ENCODE measurements at places on chromosomes 5 and 9.

GRCh38 chr5:10328323-10328722, 20.6 kb upstream of the CMBL start:
- no peak for DNase-seq

DNA sequence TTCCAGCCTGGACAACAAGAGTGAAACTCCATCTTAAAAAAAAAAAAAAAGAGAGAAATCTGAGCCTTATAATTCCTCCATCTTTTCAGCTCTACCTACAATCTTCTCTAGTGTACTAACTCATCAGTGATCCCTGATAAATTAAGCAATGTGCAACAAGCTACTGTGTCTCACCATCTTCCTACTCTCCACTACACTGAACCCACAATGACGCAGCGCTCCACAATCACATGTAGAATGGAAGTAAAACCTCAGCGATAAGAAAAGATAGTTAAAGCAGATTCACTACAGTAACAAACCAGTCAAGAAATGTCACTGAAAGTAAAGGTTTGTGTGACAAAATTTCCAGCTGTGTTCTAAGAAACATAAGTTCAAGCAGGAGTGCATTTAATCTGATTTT, 13.5 kb downstream of the ABCA1 start:
- no peak for DNase-seq

DNA sequence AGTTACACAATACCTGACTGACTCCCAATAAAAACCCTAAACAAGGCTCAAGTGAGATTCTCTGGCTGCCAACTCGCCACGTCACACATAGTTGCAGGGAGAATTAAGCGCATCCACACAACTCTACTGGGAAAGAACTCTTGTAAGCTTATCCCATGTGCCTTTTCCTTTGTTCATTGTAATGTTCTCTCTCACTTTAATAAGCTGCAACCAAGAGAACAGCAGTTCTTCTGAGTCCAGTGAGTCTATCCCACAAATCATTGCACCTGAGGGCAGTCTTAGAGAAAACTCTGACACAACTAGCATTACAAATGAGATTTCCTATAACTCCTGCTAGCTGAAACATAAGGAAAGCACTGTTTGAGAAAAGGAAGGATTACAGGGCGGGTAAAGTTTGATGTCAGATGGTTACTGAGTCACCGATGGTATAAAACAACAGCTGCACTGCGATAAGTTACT, 27.4 kb downstream of the CENPK start:
- no peak for DNase-seq

DNA sequence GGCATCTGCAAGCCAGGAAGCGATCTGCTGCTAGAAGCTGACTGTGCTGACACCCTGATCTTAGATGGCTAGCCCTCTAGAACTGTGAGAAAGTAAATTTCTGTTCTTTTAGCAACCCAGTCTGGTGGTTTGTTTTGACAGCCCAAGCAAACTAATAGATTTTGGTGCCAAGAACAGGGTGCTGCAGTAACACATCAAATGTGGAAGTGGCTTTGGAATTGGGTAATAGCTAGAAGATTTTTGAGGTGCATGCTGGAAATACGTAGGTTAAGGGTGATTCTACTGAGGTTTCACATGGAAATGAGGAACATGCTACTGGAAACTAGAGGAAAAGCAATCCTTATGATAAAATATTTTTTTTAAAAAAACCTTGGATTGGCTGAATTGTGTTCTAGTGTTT, 153.5 kb upstream of the SH3GL2 start:
- no peak for DNase-seq

GRCh38 chr5:67095346-67096171, 101.0 kb downstream of the CD180 start:
- no peak for DNase-seq

DNA sequence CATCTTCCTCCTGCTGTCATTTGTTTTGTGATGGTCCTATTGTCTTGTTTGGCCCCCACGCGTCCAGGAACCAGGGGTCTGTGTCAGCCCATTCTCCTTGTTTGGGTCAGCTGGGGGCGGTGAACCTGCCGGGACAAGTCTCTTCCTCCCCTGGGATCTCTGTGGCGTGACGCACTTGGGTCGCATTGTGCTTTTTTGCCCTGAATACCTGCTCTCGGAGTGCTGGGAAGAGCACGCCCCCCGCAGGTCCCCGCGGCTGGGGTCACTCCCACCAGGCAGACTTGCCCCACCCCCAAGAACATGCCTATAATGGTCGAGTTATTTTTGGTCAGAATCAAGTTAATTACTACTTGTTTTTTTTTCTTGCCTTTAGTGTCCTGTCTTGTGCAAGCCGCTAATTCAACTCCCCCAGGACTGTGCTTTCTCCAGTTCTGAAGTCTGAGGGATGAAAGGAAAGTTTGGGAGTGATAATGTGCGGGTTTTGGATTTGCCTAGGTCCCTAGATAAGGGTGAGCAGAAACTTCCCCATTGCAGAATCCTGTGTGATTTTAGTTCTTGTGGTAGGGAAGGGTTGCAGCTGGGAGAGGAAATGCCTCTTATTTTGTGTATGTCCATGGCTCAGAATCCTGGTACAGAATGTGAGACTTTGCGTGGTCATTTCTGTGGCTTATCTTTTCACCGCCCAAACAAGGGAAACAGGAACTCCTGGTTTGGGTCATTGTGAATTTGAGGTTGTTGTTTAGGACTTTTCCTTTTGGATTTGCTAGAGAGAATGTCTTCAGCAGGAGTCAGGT, 789 bp downstream of the ACER2 start:
- DNase-seq = no peak

GRCh38 chr5:126878085-126878484, 101.1 kb downstream of the LMNB1 start:
- no peak for DNase-seq

- no peak for DNase-seq
These were observed 29.8 kb downstream of the ANKS6 start for GRCh38 chr9:98766586-98766985.

- peak; percentile 79 for DNase-seq
These were observed 9.2 kb downstream of the RUFY1 start for GRCh38 chr5:179559284-179560252.

DNA sequence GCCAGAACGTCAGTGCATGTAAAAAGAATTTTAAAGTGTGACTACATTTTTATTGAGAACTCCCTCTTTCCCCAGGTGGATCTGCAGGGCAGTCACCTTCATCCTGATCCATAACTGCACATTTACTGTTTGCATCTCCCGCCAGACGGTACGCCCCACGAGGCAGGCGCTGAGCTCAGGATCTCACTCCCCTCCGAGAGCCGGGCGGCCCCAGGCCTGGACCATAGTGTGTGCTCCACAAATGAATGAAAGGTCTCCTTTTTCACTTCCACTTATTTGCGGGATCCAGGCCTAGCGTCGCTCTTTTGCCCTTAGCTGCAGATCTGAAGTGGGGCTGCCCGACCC, 378 bp downstream of the DROSHA start:
- DNase-seq = no peak

DNA sequence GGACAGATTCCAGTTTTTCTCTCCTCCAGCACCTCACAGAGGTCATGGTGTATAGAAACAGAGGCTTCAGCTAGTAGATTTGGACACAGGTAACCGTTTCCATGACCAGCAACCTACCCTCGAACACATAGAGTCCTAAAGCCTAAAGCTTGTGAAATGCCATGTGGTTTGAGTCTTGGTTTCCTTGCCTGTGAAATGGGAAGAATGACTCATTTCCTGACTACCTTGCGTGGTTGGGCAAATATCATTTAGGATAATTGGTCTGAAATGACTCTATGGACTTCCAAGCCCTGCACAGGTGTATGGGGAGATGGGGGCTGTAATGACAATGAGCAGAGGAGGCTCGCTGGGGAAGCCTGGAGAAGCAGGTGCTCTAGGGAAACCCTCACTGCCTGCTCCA, 134.6 kb downstream of the TTLL11 start:
- no peak for DNase-seq

DNA sequence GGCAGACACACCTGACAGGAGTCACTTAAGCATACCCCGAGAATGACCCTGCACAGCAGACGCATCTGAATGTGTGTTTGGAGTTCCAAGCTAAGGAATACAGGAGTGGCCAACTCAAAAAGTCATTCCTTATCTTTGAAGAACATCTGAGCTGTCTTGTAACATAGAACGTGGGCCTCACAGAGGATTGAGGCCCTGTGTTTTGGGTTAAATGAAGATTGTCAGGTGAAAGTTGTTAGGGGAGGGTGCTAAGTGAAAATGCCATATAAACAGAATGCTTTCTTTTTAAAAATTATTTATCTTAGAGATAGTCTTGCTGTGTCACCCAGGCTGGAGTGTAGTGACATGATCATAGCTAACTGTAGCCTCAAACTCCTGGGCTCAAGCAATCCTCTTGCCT, 100.9 kb downstream of the PIK3R1 start:
- DNase-seq = no peak

DNA sequence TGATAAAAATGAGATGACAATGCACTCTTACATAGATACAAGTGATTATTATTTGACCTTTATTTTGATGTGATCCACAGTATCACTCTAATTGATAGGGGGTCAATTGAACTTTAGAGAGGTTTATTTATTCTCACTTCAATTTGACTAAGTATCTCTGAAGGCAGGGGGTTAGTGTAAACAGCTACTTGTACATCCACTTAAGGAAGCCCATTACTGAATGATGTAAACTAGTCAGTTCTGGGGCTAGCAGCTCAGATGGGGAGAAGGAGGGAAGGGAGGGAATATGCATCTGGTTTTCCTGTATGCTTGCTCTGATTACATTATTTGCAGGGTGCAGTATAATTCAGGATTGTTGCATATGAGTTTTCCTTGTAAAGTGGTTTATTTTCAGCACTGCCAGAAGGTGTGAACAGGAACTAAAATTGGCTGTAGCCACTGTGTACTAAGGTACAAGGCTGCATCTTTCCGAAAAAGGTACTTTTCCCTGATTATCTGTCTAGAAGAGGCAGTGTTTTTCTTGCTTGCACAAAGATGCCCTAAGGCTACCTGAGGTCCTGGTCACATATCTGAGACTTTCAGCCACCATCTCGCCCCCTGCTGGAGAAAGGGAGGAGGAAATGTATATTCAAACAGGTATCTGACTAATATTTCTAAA, 51.2 kb downstream of the MRPS27 start:
- no peak for DNase-seq

- no peak for DNase-seq
These were observed 18.0 kb downstream of the MTRR start for GRCh38 chr5:7886849-7887475.

DNA sequence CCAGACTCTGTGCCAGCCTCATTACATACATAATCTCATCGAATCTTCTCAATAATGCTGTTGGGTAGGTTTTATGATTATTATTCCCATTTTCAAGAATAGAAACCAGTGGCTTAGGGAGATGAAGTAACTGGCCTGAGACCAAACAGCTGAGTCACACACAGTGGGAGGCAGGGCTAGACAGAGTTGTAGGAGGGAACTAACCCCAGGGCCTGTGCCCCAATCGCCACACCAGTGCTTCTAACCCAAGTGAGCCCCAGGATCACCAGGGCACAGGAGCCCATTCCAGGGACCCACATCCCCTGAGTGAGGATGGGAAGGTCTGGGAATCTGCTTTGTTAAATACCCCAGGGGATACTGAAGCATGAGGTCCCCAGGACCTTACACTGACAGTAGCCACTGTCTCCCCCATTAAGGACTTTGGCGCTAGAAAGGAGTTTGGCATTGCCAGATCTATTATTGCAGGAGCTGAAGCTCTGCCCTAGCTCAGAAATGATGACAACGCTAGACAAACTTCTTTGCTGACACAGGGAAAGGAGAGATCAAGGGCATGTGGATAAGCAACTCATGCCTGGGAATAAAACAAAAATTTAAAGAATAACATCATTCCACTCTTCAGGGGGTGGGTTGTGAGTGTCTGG, 63.8 kb upstream of the PPARGC1B start:
- DNase-seq = no peak

- no peak for DNase-seq
These were observed 138.2 kb upstream of the RFX3 start for GRCh38 chr9:3664044-3664443.

DNA sequence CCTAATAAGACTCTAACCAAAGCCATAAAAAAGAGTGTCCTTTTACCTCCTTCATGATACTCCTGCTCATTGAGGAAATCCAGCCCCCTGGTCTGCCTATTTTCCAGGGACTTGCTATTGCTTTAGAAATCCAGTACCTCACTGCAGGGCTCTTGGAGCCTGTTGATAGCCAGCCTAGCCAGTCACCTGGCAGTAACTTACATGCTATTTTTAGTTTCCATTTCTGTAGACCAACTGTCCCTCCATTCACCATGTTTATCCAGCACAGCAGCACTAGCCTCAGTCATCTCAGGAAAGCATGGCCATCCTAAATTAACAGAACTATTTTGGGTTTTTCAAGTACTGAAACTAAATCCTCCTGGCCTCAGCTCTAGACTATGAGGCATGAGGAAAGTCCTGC, 91.5 kb upstream of the PHF24 start:
- DNase-seq = no peak

- DNase-seq = no peak
These were observed 48.3 kb downstream of the ATPSCKMT start for GRCh38 chr5:10201223-10201868.

- no peak for DNase-seq
These were observed 1.2 kb downstream of the BTNL8 start for GRCh38 chr5:180900178-180900577.

GRCh38 chr9:37639841-37640240, 10.9 kb upstream of the FRMPD1 start:
- no peak for DNase-seq

GRCh38 chr5:177189416-177189815, 55.8 kb downstream of the NSD1 start:
- no peak for DNase-seq

- DNase-seq = no peak
These were observed at the start of gene NREP for GRCh38 chr5:111756581-111757354. NREP (minus strand) TSS chr5:111757194; CDS start chr5:111755772, 1,422 bp downstream.

GRCh38 chr9:70802758-70803436, 318.5 kb downstream of the TRPM3 start:
- no peak for DNase-seq

DNA sequence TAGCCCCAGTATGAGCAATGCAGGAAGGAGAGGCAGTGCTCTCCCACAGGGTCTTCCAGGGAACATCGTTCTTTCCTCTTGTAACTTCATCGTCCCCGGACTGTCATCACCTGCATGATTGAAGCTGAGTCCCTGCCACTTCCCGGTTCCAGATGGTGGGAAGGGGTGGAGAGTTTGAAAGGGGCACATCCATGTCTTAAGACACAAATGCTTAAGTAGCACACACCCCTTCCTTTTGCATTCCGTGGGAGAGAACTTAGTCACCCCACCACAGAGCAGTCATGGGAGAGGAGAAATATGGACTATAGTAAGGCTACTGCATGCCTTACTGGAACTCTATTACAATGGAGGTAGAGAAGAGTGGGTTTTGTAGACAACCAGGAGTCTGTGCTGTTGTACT, 165.3 kb upstream of the GAS1 start:
- DNase-seq = no peak

GRCh38 chr5:65481171-65481581, 544 bp downstream of the ADAMTS6 start:
- DNase-seq = no peak

DNA sequence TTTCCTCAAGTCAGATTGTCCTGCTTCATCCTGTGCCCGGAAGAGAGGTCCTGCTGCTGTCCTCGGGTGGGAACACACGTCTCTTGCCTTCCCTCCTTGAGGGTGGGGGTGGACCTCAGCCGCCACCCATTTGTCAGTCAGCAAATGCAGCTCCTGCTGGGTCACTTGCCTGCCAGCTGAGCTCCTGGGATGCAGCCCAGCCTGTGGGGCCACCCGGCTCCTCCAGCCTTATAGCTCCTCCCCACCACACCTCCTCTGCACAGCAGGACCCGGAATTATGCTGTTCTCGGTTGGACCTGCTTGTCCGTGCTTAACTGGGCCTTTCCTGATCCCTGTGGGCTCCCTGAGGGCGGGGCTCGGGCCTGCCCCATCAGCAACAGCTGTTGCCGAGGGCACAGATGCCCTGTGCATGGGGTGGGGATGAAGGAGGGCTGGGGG, 52.7 kb downstream of the RXRA start:
- no peak for DNase-seq

GRCh38 chr9:89814340-89815040, 209.7 kb downstream of the GADD45G start:
- no peak for DNase-seq

Data from activated T-cell treated with anti-CD3 and anti-CD28 coated beads, Interleukin-2, amount 50 U/mL, for 1 hour (primary cell).